ENCODE measurements at places on chromosomes 1 and 21. TPM values are rescaled to one million over a fixed set of nuclear protein-coding genes. Genes with fewer than 3 reads are reported as not detected.

LRRC53 gene
- total RNA-seq: not detected

TMEM200B gene
- 0.26 TPM for total RNA-seq

CACHD1 gene
- 3.8 TPM for total RNA-seq

AMY1B gene
- not detected for total RNA-seq

FAM151A gene
- not detected for total RNA-seq

C1orf226 gene
- total RNA-seq: under 0.01 TPM

FTCD gene
- total RNA-seq: not detected

KCNH1 gene
- total RNA-seq: not detected

CD1D gene
- total RNA-seq: 0.17 TPM

ZMYND12 gene
- 0.43 TPM for total RNA-seq

SLAMF7 gene
- not detected for total RNA-seq

SH2D1B gene
- not detected for total RNA-seq

FCER1G gene
- 0.17 TPM for total RNA-seq

GNG4 gene
- 0.43 TPM for total RNA-seq

CFHR1 gene
- not detected for total RNA-seq

EDN2 gene
- total RNA-seq: not detected

OR2M3 gene
- not detected for total RNA-seq

FMN2 gene
- total RNA-seq: 0.98 TPM

SPRR1A gene
- total RNA-seq: not detected

C1orf74 gene
- total RNA-seq: 2.0 TPM

MIA3 gene
- 35.7 TPM for total RNA-seq

MAGOH gene
- total RNA-seq: 48.6 TPM

ANKRD45 gene
- total RNA-seq: under 0.01 TPM

CYP4Z1 gene
- total RNA-seq: not detected

HES4 gene
- total RNA-seq: 23.6 TPM

GBP2 gene
- total RNA-seq: 13.4 TPM

SLC6A9 gene
- 0.09 TPM for total RNA-seq

ITGB3BP gene
- total RNA-seq: 16.1 TPM

SPOCD1 gene
- 0.86 TPM for total RNA-seq

GNPAT gene
- total RNA-seq: 39.0 TPM

BEND5 gene
- total RNA-seq: 2.9 TPM

SAMD13 gene
- total RNA-seq: 0.43 TPM

MAP3K21 gene
- 0.54 TPM for total RNA-seq

OR6N1 gene
- total RNA-seq: not detected

AHDC1 gene
- total RNA-seq: 5.8 TPM

C1QTNF12 gene
- 0.22 TPM for total RNA-seq

POLR3C gene
- total RNA-seq: 22.4 TPM

PRAMEF12 gene
- not detected for total RNA-seq

NTMT2 gene
- total RNA-seq: not detected

THEM5 gene
- 0.33 TPM for total RNA-seq

BARHL2 gene
- not detected for total RNA-seq

DCST1 gene
- total RNA-seq: not detected

ADORA1 gene
- total RNA-seq: not detected

ANGPTL1 gene
- total RNA-seq: not detected

NEK2 gene
- 4.5 TPM for total RNA-seq

GPR37L1 gene
- total RNA-seq: not detected

NCF2 gene
- total RNA-seq: not detected

TFF3 gene
- total RNA-seq: 163 TPM

HAPLN2 gene
- total RNA-seq: not detected

FOXD3 gene
- not detected for total RNA-seq

CNIH3 gene
- 1.8 TPM for total RNA-seq

PEAR1 gene
- total RNA-seq: 16.5 TPM

EIF3I gene
- 251 TPM for total RNA-seq

RIPK4 gene
- 0.26 TPM for total RNA-seq

FCRL2 gene
- total RNA-seq: not detected

All from dermis lymphatic vessel endothelial cell (primary cell).